Muscle of back (tissue), 13 donors: ENCODE measurements at places on chromosomes 7 and 10.

GRCh38 chr7:152756116-152756515 is 3.4 kb upstream of the ACTR3B start:
- DNase-seq: no peak

GRCh38 chr10:20185116-20185515 is 368.9 kb downstream of the PLXDC2 start:
- no peak for DNase-seq

DNA sequence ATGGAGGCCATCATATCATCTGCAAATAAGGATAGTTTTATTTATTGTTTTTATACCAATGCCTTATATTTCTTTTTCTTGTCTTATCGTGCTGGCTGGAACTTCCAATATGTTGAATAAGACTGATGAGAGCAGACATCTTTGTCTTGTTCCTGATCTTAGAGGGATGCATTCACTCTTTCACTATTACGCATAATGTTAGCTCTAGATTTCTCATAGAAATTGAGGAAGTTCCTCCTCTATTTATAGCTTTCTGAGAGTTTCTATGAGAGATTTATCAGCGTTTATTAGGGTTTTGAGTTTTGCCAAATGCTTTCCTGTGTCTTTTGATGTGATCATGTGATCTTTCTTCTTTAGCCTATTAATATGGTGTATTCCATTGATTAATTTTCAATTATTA is 49.3 kb downstream of the COL28A1 start:
- DNase-seq: no peak

- DNase-seq: no peak
These were observed 93.4 kb downstream of the ZNF736 start for GRCh38 chr7:64407148-64407547.

DNA sequence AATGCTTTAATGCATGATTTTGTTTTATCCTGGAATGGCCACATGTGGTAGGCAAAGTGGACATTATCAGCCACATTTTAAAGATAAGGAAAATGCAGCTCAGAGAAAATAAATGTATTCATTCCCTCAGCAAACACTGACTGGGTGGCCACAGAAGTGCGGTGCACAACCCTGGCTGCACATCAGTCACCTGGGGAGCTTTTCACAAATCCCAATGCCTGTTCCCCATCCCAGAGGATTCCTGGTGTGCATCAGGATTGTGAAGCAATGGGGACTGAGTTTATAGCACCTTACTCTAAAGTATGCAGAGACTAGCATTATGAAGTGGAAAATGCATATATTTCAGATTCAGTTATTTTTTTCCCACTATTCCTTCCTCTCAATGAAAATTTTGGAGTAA is 193.5 kb upstream of the C7orf33 start:
- no peak for DNase-seq

DNA sequence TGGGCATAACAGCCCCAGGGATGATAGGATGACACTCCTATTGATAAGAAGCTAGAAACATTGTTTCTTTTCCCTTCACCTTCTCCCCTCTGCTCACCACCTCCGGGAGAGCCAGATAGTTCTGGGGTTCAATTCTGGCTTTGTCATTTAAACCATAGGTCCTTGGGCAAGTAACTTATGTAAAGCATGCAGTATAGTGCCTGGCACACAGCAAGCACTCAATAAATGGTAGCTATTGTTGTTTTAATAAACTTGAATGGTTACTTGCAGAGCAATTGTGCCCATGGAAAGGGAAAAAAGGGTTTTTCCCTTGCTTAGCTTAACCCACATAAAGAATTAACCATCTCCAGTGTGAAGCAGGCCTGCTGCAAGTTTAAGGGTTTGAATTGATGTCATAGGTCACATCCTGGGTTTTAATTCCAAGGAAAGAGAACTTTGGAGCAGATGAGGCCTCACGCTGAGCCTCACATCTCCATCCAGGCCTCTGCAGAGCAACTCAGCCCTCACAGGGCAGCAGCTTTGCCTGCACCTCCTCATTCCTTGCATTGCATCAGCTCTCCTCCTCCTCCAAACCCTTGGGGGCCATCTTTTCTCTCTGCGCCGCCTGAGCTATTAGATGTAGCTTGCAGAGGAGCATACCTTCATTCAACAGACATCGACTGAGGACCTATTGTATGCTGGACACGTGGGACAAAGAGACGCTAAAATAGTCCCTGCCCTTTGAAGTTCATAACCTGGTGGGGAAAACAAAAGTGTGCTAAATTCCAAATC is 22.9 kb downstream of the ZNF775 start:
- DNase-seq: no peak
